NCI-H2029 (cell line): ENCODE measurements at places on chromosomes 3 and 15.
A peak's percentile ranks its signal among the peaks of the same experiment; 100 is the strongest.

- DNase-seq: no peak
Observed at GRCh38 chr15:38864827-38865581, 300.4 kb upstream of the RASGRP1 start.

GRCh38 chr3:76107935-76108570 is 322.7 kb upstream of the ZNF717 start:
- DNase-seq: no peak

DNA sequence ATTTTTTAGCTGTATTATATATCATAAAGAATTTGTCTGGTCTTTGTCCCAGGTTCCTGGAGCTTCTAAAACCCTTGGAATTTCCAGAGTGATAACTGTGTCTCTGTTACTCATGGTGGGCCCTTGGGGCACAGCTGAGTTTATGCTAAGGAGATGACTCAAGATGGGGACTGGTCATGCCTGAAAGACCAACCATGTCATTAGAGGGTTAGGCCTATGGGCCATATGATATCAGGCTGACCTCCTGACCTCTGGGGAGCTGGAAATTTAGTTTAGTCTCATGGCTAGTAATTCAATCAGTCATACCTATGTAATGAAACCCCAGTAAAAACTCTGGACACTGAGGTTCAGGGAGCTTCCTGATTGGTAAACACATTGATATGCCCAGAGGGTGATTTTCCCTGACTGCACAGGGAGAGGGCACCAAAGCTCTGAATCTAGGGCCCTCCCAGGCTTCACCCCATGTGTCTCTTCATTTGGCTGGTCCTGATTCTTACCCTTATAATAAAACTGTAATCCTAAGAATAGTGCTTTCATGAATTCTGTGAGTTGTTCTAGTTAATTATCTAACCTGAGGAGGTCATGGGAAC is 69.6 kb downstream of the EEFSEC start:
- no peak for DNase-seq

DNA sequence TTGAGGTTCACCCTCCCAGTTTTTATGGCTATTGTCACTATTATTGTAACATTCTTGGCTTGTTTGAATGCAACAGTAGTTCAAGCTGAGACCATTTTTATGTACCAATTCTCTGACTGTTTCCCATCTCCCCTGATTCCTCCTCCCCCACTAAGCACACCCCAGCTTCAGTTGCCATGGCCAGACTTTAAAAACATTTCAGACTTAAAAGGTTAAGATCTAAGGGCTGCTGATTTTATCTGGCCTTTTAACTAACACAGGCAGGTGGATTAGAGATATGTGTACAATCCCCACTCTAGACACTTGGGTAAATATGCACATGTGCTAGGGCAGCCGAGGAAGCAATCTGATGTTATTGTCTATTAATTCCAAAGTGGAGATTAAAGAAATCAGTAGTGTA is 386.3 kb upstream of the NR2F2 start:
- peak; percentile 5 for DNase-seq

DNA sequence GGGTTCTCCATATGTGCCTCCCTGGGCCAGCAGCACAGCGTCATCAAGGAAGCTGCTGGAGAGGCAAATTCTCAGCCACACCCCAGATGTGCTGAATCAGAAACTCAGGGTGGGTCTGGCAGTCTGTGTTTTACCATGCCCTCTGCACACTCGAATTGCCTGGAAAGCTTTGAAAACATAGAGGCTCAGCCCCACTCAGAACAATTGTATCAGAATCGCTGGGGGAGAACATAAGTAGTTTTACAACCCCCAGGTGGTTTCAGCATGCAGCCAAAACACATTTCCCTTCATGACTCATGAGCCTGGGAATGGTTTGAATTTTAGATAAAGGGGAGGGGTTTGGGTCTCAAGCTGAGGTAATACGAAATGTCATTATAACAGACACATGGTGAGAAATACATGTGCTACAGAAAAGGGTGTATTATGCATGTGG is 9.6 kb downstream of the TGM4 start:
- DNase-seq: no peak

- no peak for DNase-seq
Observed at GRCh38 chr15:100761290-100761935, 118.2 kb upstream of the ALDH1A3 start.

- DNase-seq: no peak
Observed at GRCh38 chr15:68435966-68436365, 4.0 kb upstream of the ITGA11 start.
